Thymus (tissue), 14 donors: ENCODE measurements at places on chromosomes 2 and 18.

DNA sequence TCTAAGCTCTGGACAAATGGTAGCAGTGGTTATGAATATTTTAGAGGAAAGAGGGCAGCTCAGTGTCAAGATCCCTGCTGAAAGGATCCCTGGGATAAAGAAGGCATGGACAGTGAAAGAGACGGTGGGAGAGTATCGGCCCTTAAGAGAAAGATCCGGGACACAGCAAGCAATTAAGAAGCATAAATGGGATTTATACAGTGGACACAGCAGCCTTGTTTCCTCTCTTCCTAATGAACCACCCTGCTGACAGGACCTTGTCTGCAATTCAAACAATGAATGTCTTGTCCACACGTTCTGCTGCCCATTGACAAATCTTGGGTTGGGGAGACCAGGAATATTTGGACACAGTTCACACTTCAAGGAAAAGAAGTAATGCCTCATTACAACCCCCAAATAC is 16.5 kb downstream of the CPLX4 start:
- no peak overlapping the region for H3K4me3 ChIP-seq
- no peaks in the 10 kb centered on the region for H3K36me3 ChIP-seq
- no peak for DNase-seq
- no peaks in the 10 kb centered on the region for H3K4me1 ChIP-seq

DNA sequence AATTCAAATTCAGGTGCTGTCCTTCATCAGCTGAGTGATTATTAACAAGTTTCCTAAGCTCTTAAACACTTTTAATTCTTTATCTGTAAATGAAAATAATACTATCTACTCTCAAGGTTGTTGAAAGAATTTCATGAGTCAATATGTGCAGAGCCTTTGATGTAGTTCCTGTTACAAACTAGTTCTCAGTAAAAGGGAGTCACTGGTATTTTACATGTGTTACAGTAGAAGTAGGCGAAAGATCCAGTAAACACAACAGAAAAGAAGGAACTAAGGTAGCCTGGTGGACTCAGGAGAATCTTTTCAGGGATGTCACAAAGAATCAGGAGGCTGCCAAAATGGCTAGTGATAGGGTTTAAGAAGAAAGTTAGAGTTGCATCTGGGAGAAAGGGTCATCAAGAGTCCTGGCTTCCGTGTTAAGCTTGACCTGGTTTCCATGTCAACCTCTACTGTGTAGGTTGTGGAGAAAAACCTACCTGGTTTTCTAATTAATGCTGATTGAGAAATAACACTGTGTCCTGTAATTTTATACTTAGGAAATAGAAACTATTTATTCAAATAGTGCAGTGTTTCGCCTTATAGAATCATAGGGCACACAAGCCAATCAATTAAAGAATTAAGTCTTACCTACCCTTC is 58.3 kb upstream of the TRIB2 start:
- no peak overlapping the region for H3K27ac ChIP-seq
- H3K36me3 ChIP-seq, result no peaks in the 10 kb centered on the region
- DNase-seq, result no peak
- H3K27me3 ChIP-seq, result no peaks in the 10 kb centered on the region

- H3K36me3 ChIP-seq, result no peaks in the 10 kb centered on the region
- H3K27ac ChIP-seq, result no peak overlapping the region
- no peak overlapping the region for H3K4me3 ChIP-seq
- DNase-seq, result no peak
- H3K27me3 ChIP-seq, result no peaks in the 10 kb centered on the region
Observed at GRCh38 chr2:74819702-74820101, 14.2 kb upstream of the HK2 start.

- no peaks in the 10 kb centered on the region for H3K36me3 ChIP-seq
- H3K4me3 ChIP-seq, result no peak within 1 kb of the TSS
- no peaks in the 10 kb centered on the region for H3K4me1 ChIP-seq
Observed at GRCh38 chr18:4455113-4455811, at the start of gene DLGAP1. TSS of gene DLGAP1 (minus strand) at chr18:4455307.

DNA sequence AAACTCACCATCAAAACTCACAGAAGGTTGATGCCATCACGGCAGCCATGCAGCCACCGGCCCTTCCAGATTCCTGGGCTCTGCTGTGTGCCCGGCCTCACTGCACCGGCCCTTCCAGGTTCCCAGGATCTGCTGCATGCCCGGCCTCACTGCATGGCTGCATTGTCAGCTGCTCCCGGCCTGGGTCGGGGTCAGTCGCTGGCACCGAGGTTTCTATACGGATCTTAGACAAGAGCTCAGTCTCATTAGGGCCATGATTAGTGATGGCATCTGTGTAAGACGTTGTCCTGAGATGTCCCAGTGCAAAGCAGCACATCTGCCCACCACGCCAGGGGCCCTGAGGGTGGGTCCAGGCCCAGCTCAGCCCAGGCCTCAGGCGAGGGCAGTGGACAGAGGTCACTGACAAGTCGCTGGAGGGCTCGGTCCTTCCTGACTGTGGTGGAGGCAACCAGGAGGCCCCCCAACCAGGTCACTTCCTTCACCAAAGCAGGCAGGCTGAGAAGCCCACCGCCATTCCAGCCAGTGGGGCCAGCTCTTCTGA is 29.4 kb downstream of the TMEM18 start:
- DNase-seq, result no peak
- no peak overlapping the region for H3K4me3 ChIP-seq
- no peaks in the 10 kb centered on the region for H3K36me3 ChIP-seq
- H3K27ac ChIP-seq, result no peak overlapping the region

GRCh38 chr18:69889009-69889408 is 58.7 kb downstream of the CD226 start:
- no peak for DNase-seq
- H3K27me3 ChIP-seq, result no peaks in the 10 kb centered on the region
- no peak overlapping the region for H3K4me3 ChIP-seq
- no peak overlapping the region for H3K27ac ChIP-seq
- peaks cover 4% of the 10 kb centered on the region for H3K36me3 ChIP-seq
